ENCODE measurements at places on chromosomes 4 and X. TPM values are rescaled to one million over a fixed set of nuclear protein-coding genes. Genes with fewer than 3 reads are reported as not detected.

DNA sequence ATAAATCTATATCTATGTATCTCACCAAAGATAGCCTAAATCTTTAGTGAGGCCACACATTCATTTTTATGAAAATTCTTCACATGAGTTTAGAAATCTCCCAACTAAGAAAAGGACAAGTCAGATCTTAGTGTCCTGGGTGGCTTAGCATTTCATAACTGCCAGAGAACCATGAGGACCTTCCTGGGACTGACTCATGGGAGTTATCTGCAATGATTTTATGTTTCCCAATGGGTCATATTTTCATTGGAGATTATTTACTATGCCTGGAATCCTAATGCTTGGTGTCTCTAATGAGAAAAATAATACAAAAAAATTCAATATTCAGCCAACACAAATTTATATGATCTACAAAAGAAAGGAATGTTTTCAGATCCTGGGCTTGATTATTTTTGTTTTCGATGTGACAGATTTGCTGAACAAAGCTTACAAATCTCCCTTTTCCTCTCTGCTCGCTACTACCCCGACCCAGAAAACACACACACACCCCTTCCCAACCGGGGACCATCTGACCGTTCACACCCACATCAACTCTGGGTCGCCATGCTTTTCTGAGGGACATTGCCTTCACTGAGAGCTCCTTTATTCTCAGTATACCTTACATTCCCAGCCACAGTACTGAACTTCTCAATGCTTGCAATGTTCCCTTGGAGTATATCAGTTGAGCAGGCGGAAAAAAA is 40.1 kb downstream of the SORBS2 start:
- no peak for DNase-seq

DNA sequence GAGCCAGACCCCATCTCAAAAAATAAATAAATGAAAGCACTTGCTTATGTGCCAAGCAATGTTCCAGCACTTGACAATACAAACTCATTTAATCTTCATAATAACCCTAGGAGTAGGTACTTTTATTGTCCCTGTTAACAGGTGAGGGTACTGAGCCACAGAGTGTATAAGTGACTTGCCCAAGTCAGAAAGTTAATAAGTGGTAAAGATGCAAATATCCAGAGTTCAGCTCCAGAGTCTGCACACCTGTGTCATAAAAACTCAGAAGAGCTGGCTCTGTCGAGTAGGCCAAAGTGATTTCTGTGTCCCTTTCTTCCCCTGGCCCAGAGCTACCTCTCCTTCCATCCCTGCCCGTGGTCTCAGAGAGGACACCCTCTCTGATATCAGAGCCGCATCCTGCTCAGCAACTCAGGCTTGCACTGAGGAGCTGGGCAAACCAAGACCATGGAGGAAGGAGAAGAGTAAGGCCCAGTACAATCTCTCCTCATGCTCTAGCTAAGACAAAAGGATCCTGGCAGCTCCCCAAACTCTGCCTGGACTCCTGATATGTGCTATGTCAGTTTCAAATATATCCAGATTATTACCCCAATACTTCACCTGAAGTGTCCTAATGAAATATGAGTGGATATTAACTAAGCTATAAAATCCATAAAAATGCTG is 136.3 kb downstream of the HS6ST2 start:
- DNase-seq, result no peak

DNA sequence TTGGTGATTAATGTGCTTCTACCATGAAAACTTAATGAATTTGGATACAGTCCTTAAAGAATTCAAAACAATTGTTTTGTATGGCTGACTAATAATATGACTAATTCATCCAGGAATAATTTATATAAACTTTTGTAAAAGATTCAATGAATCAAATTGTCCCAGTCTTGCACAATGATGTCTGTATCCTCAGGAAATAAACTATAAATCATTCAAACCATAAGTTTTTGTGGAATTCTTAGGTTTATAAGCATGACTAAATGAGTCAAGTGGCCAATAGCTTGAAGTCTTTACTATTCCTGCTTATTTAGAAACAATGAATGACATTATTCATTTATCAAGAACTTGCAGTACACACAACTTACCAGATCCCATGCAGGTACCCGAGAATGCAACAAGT is 935.0 kb upstream of the INTU start:
- no peak for DNase-seq

DNA sequence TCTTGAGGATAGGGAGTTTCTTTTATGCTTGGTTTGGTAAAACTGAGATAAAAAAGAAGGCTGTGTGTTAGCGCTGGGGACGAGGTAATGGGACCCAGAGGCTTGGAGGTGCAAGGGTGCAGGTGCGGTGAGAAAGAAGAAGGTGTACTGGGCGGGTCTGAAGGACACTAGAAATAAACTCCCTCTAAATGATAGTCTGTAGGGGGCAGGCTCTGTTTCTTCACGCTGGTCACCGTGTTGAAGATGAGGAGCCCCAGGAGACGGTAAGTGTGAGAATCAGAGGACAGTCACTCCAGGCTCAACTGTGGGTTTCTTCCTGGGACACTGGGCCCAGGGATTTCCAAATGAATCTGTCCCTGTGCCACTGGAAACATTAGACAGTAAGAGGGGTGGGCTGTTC is 131.4 kb downstream of the SORBS2 start:
- no peak for DNase-seq

DNA sequence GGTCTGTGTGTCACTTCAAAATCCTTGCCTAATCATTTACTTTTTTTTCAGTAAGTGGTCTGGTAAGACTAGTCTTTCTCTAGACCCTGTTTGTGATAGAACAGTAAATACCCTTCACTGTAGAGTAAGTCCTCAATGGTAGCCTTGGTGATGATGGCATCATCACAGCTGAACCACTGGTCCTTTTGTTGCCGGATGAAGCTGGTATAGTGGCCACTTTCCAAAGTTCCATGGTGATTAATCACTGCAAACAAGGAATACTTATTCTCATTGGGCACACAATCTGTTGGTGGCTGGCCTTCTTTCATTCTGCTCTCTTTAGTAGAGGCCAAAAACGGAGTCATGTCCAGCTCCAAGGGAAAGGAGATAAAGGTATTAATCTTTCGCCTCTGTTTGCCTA is 2.9 kb downstream of the USP51 start:
- DNase-seq, result no peak

DNA sequence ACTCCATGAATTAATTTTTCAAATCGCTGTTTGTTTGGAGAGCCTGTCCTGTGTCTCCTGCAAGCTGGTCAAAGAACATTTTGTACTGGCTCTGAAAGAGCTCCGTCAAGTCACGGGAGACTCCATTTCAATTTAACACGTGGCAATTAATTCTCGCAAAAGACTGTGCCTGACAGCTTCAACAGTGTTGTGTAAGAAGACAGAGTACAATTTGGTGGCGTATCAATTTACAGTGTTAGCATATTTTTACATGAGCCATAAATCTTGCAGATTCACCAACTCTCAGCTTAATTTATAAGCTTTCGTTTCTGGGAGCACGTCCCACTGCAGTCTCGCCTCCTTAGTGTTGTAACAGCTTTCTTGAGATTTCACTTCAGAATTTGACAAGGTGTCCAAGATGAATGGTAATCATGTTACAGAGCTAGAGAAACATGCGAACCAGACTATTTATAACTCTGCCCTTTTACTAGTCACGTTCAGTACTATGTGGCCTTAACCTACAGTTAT is 70.8 kb downstream of the RWDD4 start:
- DNase-seq, result no peak

DNA sequence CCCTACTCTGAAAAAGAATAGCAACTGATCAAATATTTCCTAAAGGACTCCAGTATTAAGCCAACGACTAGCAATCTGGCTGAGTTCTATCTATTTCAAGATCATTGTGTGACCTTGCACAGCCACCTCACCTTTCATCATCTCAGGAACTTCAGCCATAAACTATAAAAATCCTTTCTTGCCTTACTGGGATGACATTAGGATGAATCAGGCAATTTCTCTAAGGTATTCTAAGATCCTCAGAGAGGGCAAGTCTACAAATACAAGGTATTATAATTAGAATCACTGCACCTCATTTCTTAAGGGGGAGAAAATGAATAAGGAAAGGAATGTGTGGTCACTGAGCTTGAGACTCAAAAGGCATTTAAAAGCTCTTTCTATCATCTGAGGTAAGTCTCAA is 152.6 kb downstream of the GRIA3 start:
- no peak for DNase-seq

- DNase-seq, result no peak
Measured at GRCh38 chr4:158033416-158034120, 139.3 kb downstream of the GASK1B start.

DNA sequence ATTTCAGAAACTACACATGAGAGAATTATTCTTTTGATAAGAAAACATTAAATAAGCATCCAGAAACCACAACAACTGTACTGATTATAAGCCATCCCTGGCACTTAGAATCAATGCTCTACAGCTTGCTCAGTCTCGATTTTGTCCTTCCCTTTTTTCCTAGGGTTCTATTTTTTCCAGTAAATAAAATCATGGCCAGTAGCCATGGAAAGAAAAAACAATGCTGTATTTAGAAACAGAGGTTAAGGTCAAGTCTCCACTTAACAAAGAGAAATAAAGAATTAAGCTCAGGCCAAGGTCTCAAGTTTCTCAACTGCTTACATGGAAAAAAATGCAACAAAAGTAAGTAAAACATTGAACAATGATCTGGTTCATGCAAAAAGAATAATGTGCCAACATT is 38.7 kb upstream of the GRID2 start:
- no peak for DNase-seq

DNA sequence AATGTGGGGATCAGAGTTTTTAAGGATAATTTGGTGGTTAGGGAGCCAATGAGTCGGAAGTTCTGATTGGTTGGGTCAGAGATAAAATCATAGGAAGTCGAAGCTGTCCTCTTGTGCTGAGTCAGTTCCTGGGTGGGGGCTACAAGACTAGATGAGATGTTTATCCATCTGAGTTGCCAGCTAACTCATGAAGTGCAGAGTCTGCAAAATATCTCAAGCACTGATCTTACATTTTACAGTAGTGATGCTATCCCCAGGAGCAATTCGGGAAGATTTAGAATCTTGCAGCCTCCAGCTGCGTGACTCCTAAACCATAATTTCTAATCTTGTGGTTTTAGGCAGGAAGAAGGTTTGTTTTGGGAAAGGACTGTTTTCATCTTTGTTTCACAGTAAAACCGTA is 565.8 kb upstream of the SPANXN1 start:
- DNase-seq, result no peak

- DNase-seq, result no peak
Measured at GRCh38 chr4:77650787-77651186, 45.2 kb downstream of the CXCL13 start.

GRCh38 chrX:118530219-118530911 is 34.8 kb downstream of the DOCK11 start:
- no peak for DNase-seq

GRCh38 chr4:56050625-56051024 is 101.9 kb downstream of the CEP135 start:
- DNase-seq, result no peak

DNA sequence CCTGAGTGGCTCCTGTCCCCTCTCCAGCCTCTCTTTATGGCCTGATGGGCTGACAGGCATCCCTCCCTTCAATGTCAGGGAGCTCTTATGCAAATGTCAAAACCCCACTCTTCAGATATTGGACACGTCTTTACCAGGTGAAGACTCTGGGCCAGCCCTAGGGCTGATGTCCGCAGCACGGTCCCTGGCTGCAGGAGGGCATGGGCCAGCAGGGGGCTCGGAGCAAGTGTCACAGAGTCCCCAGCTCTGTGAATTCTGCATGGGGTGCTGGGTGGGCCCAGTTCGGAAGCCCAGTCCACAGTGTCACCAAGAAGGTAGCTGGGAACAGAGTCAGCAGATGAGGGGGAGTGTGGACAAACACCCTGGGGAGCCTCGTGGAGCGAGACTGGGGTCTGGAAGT is 39.6 kb upstream of the PSAPL1 start:
- no peak for DNase-seq

DNA sequence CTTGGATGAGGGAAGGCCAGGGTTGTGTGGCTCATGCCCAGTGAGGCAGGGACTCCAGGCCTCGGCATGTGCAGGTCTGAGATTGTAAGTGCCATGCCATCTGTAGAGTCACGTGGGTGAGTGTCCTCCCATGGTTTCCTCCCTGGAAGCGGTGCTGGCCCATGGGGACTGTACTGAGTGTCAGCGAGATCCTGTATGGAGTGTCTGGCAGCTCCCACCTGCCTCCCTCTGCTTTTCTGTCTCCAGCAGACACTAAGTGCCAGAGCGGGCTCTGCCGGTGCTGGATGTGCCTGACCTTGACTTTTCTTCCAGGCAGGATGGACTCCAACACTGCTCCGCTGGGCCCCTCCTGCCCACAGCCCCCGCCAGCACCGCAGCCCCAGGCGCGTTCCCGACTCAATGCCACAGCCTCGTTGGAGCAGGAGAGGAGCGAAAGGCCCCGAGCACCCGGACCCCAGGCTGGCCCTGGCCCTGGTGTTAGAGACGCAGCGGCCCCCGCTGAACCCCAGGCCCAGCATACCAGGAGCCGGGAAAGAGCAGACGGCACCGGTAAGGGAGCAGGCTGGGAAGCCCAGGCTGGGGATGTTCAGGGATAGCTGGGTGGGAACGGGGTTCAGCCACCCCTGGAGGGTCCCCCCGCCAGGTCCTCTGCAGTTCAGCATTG is 7.6 kb downstream of the WFS1 start:
- peak; percentile 61 for DNase-seq

DNA sequence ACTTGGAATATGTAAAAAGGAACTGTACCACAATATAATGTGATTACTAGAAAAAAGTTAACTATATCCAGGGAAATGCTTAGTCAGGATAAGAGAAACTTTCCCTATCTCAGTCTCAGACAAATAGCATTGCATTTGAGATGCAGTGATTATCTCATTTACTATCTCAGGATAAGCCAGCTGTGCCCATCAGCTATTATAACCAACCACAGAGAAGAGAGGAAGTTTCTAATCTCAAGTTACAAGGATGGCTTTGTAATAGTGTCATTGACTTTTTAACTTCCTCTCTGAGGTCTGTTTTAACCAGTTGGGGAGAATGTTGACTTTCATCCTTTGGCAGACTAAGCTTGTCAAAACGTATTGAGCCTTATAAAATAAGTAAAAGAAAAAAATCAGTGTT is 56.5 kb downstream of the SNX25 start:
- DNase-seq, result no peak

- no peak for DNase-seq
Measured at GRCh38 chr4:41043465-41043864, 170.9 kb downstream of the APBB2 start.

GRCh38 chr4:149493492-149493891 is 322.2 kb downstream of the IQCM start:
- no peak for DNase-seq

- no peak for DNase-seq
Measured at GRCh38 chrX:130014770-130015169, 32.3 kb downstream of the BCORL1 start.

UGT2B11 gene
- total RNA-seq, result not detected

TBX22 gene
- total RNA-seq, result not detected

CFI gene
- total RNA-seq, result 6.8 TPM

CYBB gene
- total RNA-seq, result 18.7 TPM

CDX4 gene
- total RNA-seq, result not detected

PABPC4L gene
- total RNA-seq, result 0.66 TPM

QDPR gene
- total RNA-seq, result 50.2 TPM

MAGED4 gene
- total RNA-seq, result 0.47 TPM

FAM9B gene
- total RNA-seq, result not detected

ANXA3 gene
- 34.5 TPM for total RNA-seq
